Stimulated activated CD4-positive, alpha-beta T cell treated with anti-CD3 and anti-CD28 coated beads, Interleukin-12 subunit alpha, Interleukin-12 subunit beta, amount 100 ng/mL, for 24 hours (primary cell): ENCODE measurements at places on chromosomes 5 and 9.

GRCh38 chr9:38382141-38382540, 10.4 kb upstream of the ALDH1B1 start:
- no peak for DNase-seq

- DNase-seq: no peak
Measured at GRCh38 chr9:4794691-4795090, 1.9 kb downstream of the RCL1 start.

DNA sequence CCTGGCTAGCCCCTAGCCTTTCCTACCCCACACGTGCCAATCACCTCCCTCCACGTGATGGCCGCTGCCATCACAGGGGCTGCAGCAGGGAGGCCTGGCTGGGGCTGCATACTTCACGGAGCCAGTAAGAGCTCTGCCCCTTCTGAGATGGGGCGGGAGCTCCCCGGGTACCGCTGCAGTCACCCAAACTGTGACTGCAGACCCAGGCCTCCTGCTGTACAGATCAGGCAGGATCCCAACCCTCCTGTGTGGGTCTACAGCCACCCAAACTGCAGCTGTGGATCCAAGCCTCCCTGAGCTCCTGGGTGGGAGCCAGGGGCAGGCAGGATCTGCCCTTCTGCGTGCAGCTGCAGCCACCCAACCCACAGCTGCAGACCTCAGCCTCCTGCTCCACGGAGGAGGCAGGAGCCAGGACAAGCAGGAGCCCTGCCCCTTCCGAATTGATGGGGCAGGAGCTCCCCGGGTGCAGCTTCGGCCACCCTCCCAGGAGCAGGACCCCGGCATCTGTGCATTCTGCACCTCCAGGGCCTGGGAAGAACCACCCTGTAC, 3.2 kb upstream of the BTNL9 start:
- DNase-seq: no peak

DNA sequence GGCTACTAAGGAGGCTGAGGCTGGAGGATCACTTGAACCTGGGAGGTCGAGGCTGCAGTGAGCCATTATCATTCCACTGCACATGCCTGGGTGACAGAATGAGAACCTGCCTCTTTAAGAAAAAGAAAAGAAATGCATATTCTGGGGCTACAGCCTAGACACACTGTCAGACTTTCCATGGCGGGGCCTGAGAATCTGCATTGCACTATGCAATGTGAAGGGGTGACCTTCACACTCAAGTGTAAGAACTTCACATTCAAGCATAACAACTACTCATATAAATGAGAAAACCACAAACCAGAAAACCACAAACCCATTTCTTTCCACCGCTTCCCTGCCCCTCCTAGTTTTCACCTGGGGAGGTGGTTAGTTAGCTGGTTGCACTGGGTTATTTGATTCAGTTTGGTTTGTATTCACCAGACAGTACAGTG, 18.0 kb upstream of the FBP2 start:
- peak; percentile 31 for DNase-seq

DNA sequence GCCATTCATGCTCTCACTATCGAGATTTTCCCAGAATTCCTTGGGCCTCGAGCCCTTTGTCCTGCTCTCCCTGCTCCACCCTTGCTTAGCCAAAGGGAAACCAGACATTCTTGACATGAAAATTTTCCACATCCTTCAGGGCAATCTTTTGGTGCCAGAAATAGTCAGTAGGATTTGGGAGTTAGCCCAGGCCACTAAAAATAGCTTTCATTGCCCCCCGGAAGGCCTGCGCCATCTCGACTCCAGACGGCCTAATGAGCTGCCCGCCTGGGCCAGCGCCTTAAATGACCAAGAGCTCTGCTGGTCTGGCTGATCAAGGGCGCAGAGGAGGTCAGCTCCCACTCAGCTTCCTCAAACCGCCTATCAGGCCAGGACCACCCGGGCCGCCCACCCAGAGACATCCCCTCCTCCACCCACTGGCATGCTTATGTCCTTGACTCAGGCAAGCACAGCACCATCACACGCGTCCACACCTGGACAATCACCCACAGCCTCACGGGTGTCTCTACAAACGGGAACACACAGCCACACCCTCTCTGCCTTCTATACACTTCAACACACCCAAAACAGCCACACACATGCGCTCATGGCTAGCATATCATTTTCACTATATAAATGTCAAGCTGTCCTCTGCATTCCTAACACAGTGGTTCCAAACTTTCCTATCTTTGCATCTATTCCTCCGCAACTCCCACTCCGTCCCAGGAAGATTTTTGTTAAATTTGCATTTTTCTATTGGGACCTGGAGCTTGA, 20.9 kb downstream of the DUSP1 start:
- no peak for DNase-seq

DNA sequence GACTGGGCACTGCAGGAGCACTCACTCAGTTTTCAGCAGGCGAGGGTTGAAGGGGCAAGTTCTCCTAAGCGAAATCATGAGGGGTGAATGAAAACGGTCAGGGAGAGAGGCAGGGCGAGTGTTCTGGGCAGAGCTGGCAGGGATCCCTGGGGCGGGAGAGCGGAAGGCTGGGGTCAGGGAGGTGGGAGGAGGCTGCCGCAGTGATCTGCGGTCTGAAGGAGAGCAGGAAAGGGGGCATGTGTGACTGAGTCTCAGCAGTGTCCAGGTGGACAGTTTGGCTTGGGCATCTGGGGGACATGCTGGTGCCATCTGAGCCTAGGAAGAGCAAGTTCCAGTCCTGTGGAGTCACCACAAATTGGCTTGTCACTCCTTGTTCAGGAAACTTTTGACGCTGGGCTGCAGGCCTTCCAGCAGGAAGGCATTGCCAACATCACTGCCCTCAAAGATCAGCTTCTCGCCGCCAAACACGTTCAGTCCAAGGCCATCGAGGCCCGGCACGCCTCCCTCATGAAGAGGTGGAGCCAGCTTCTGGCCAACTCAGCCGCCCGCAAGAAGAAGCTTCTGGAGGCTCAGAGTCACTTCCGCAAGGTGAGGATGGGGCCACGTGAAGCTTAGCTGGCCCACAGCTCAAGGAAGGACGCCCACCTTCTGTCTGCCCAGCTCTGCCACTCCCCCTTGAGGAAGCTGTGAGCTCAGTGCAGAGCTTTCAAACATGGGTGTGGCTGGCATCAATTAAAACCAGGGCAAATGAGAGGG, 31.1 kb downstream of the DYNC2I2 start:
- no peak for DNase-seq

DNA sequence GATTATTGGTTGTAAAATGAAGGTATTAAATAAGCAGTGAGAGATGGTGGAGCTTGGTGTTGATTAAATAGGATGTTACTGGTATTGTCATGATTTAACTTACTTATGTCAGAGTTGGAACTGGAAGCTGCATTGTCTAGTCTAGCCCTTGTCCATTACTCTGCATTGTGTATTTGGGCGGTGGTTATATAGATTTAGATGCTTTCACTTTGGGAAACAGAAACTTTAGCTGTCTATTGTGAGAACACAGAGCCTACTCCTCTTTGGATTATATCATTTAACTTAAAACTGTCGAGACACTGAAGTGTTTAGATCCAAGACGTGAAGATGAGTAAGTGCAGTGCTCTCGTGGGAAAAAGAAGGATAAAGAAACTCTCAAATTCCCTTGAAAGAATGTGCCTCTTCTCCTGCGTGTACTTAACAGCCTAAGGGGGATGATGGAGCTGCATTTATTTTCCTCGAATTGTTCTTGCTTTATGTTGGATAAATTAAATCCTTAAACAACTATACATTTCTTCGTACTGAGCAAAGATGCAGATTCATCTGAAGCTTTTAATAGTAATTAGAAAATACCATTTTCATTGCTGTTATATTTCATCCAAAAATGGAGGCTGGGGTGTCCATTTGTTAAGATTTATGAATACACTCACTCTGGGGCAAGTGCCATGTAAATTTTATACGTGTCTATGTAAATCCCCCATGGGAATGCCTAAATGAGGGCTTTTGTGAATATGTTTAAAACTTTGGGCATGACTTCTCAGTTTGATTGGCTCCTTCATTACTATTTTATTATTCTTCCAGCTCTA, 21.6 kb downstream of the FBXL7 start:
- DNase-seq: no peak

GRCh38 chr5:36070687-36071571, 4.2 kb upstream of the UGT3A2 start:
- no peak for DNase-seq

DNA sequence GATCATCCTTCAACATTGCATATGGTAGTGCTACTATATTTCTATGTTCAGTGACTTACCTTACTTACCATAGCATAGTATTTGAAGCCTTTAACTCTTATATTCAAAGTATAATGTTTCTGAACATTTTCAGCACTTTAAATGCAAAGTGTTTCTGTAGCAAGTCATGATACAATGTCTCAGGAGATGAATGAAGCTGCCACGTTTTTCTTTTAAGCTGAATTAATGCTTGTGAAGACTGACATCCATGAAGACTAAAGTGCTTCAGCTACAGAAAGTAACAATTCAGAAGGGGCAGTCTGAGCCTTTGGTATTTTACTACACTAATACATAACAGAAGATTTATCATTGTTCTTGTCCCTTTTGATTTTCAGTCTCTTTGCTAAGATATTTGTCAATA, 709.1 kb upstream of the ARRDC3 start:
- DNase-seq: no peak

GRCh38 chr5:168375214-168375613, 83.8 kb downstream of the WWC1 start:
- DNase-seq: no peak

GRCh38 chr5:65984098-65984885, 57.9 kb downstream of the ERBIN start:
- no peak for DNase-seq

- no peak for DNase-seq
Measured at GRCh38 chr5:19122923-19123322, 865.1 kb downstream of the CDH18 start.

GRCh38 chr9:30478684-30479083, 1905.8 kb upstream of the ACO1 start:
- no peak for DNase-seq

- DNase-seq: no peak
Measured at GRCh38 chr5:53422539-53422938, 57.9 kb upstream of the FST start.

GRCh38 chr9:129479631-129480011, 141.3 kb downstream of the C9orf50 start:
- DNase-seq: no peak

DNA sequence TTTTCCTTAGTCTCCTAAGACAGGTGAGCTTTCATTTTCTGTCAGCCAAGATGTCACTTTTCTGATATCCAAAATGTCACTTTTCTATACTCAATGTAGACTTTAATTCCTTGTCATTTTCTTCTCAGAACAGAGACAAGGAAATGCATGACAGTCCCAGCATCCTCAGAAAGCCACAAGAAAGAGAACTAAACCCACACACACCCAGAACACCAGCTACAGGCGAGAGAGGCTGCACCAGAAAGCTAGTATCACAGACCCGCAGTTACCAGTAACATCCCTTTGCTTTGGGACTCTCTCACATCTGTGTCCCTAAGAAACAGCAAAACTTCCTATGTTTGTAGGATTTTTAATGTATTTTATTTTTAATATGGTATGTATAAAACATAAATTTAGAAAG, 17.1 kb downstream of the TRMO start:
- no peak for DNase-seq

DNA sequence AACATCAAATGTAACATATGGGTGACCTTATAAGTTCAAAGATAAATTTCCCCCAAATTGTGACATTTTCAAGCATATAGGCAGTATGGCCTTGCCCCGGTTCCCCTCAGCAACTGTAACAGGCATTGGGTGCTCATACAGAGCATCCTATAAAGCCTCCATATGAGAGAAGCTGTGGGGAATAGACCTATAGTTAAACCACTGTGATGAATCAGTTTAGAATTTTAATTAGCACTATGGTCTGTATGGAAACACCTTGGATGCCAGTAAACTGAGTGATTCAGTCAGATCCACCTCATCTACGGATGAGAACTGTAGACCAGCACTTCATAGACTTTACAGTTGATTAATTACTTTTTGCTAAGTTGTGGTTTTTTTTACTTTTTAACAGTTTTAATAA, 79.4 kb downstream of the ERCC6L2 start:
- DNase-seq: no peak

GRCh38 chr9:69809304-69809863, 11.2 kb upstream of the CFAP95 start:
- DNase-seq: no peak

GRCh38 chr5:141475625-141476131, at the start of gene PCDHGC3:
Gene PCDHGC3 (plus strand): TSS chr5:141475966. CDS start chr5:141476117, 151 bp downstream.
- DNase-seq: peak; percentile 52

- peak; percentile 47 for DNase-seq
Measured at GRCh38 chr5:76403766-76404222, 709 bp downstream of the IQGAP2 start.

GRCh38 chr5:181189962-181190710, 14.9 kb downstream of the TRIM7 start:
- no peak for DNase-seq

GRCh38 chr5:102958481-102959011, 161.4 kb downstream of the GIN1 start:
- DNase-seq: no peak

DNA sequence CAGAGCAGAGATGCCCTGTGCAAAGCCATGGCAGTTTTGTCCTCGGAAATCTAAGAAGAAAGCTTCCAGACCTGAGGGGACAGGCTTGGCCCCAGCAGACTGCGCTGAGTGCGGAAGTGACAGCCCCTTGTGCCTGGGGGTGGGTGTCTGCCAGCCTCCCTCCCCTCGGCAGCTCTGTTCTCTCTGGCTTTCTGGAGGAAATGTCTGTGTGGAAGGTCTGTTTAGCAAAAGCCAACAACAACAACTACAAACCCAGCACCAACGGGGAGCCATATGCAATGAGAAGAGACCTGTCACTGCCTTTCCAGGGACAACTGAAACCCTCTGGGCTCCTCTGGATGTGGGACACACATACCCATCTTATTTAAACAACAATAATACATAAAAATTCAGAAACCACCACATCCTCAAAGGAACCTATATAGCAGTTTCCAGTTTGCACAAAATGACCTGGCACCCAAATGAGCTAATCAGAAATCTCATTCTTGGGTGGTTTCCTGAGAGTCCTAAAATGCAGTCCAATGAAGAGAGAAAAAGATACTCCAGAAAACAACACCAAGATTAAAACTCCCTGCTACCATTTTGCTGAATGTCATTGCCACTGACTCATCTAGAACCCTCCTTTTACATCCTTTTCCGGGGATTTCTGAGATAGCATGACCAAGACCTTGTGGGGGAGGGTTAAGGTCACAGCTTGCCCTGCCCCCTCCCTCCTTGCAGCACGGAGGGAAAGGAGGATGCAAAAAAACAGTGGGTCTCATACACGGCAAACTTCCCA, 97.7 kb downstream of the AK8 start:
- DNase-seq: no peak

DNA sequence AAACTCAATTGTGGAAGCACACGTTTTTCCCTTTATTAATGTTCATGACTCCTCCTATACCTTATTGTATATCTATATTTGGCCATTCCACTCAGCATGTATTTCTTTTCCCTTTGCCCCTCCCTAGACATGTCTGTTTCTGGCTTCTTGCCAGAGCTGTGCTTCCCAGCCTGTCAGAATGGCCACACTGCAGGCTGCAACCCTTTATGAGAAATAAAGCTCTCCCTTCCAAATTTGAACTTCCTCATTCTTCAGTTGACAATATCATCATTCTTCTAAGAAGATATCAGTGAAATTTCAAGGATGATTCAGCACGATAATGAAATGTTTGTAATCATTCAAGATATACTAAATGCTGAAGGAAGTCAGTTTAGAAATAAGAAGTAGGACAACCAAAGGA, 107.6 kb upstream of the PRSS3 start:
- DNase-seq: no peak
